ENCODE measurements at places on chromosomes 3 and 15.

DNA sequence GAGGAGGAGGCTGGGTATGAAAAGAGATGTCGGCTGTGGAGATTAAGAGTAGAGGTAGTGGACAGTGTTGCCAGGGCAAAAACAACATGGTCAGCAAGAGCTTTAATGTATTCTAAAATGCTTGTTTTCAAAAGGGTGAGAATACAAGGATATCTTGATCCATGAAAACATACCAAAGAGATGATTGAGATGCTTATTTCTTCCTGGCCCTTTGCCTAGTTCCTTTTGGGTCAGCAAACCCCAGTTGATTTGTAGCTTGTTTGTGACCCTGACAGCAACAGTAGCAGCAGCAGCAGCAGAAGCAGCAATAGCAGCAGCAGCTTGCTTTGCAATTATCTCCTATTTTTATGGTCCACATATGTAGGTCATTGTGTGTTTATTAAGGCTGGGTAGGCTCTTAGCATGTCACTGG is 337.3 kb downstream of the LPP start:
- peak; percentile 28 for DNase-seq

- no peak for DNase-seq
Observed at GRCh38 chr3:44803298-44803697, 41.7 kb downstream of the KIF15 start.

DNA sequence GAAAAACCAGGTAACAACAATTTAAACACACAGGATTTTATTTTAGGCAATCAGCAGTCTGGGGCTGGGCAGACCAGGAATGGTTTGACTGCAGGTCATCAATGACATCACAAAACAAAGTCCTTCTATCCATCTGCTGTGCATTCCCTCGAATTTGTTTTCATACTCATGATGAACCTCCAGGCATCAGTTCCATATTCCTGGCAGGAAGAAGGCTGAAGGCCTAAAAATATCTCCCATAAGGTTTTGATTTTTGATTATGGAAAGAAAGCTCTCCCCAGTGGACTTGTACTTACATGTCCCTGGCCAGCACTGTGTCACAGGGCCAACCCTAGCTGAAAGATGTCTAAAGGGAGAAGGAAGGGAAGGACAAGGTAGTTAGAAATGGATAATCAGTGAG is 107.4 kb downstream of the PEAK1 start:
- DNase-seq: no peak

GRCh38 chr3:178966299-178967176 is 105.1 kb downstream of the ZMAT3 start:
- peak; percentile 11 for DNase-seq

GRCh38 chr3:121654493-121655385 is 6.0 kb downstream of the HCLS1 start:
- no peak for DNase-seq

GRCh38 chr3:183540501-183541234 is 14.8 kb downstream of the KLHL6 start:
- no peak for DNase-seq

GRCh38 chr3:125300416-125300815 is 74.7 kb downstream of the ZNF148 start:
- DNase-seq: no peak

DNA sequence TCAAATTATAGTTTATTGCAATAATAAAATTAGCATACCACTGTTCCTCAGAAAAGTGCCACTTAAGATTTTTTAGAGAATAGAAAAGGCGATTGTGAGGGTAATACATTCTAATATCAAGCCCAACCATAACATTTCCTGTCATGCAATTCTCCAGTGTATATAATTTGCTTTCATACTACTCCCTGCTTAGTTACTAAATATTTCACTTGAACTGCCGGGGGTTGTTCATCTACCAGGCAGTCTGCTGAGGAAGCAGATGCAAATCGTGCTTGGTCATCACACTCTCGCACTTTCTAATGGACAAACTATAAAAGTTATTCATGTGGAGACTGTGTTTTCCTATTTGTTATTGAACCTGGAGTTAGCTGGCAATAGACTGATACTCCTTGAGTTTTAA is 645.6 kb upstream of the CBLB start:
- DNase-seq: no peak

DNA sequence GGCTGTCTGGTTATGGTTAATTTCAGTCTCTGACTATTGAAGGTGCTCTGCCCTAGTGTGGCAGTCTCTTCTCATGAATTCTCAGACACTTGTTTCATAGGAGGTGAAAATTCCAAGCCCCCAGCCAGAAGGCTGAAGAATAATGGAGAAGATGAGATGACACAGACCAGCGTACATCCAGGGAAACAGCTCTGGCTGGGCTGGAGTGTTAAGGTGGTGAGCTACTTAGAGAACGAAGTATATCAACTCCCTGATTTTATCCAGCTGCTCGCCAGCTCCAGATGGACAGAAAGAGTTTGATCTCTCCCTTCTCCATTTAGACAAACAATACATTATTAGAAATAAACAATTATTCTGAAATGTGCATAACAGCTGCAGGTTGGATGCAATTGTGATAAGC is 494.5 kb upstream of the RGMA start:
- DNase-seq: no peak

- DNase-seq: no peak
Observed at GRCh38 chr3:126679831-126680666, 24.0 kb upstream of the CHCHD6 start.

DNA sequence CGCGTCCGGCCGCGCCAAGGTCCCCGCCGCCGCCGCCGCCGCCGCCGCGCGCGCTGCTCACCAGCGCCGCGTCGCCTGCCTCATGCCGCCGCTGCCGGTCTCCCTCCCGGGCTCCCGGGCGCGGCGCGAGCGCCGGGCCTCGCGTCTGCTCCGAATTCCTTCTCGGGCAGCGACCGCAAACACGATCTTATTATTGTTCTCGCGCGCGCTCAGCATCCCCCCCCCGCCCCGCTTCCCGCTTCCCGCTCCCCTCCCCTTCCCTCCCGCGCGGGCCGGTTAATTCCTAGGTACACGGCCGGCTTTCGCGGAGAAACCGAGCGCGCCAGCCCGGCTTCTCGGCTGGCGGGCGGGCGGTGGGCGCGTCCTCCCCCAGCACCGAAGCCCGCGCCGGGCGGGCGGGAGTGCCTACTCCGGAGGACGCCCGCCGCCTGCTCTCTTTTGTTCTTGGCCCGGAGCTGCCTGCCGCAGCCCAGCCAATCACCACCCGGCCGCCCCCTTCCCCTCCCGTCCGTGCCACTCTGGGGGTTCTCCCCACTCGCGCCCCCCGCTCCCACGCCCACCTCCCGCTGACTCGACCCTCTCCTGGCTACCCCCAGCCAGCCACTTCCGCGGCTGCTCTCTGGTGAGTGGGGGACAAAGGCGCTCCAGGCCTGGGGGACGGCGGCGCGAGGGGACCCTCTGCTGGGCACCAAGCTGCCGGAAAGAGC is at the start of gene HDGFL3:
TSS of gene HDGFL3 (minus strand) at position 164 of the 707 bp plus-strand sequence. CDS start 409 bp downstream, outside the sequence.
- peak; percentile 71 for DNase-seq

DNA sequence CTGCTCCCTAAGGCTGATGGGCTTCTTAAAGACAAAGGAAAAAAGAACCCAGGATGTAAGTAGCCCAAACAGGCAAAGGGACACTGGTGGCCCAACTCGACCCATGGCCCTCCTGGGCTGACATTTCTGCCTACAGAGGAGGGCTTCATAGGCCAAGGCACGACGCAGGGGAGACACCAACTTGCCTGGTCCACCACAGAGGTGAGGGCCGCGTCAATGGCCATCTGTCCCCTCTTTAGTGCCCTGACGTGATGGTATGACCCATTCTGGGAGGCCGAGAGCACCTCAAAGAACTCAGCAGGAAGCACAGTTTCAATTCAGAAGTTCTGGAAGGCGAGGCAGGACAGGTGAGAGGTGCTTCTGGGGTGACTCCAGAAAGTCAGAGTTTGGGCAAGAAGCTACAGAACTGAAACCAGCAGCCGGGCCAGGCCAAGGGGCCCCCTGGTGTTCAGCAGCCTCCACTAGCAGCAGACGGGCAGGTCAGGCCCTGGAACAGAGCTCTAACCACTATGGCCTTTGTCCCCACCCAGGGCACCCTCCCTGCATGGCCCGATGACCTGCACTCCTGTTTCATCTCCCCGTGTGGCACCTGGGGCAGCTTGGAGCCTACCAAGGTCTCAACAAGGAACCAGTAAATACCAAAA is 45.1 kb downstream of the HMCES start:
- DNase-seq: no peak

DNA sequence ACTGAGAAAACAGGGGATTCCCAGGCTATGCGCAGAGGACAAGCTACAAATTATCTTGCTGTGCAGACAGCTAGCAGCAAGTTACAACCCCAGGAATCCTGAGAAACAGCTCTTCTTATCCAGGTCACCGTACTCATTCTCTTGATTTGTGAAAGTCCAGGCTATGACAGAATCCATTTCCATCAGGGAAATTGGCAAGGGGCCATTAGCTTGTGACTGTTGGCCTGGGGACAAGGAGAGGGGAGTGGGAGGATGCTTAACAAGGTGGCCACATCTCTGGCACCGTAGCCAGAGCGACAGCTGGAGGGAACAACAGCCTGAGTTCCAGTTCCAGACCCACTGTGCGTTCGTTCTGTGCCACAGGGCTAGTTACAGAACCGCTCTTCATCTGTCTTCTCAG is 44.9 kb upstream of the PLXNA1 start:
- peak; percentile 41 for DNase-seq

- DNase-seq: peak; percentile 78
Observed at GRCh38 chr3:4350789-4351163, 47.6 kb downstream of the SETMAR start.

DNA sequence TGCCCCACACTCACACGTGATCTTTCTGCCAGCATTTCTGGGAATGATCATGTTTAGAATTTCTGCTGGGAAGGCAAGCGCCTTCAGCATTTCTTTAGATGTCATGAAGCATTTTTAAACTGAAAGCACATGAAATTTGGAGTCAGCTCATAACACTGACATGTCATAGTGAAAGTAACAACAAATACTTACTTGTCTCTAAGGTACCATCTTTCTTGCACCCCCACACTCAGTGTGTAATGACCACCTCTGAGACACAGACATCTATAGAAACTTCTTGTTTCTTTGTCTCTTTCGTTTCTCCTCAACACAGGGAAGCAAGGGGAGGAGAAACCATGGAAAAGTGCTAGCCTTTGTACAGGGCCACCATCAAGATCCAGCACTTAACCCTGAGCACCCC is 171.7 kb downstream of the RORA start:
- DNase-seq: no peak

DNA sequence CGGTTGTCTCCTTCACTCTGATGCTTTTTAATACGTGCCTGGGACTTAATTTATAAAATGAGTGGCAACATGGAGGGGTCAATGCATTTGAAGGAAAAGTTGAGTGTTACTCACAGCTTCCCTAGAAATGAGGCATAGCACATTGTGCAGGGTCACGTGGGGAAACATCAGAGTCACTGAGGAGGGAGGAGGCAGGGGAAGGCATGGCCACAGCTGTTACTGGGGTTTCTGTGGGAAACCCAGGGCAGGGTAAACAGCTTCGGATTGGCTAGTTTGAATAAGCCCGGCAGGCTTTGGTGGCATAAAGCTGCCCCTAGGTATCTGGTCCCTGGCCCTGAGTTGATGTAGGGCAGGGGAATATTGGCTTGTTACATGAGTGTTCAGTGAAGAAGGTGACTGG is 98.9 kb upstream of the ST8SIA2 start:
- no peak for DNase-seq

DNA sequence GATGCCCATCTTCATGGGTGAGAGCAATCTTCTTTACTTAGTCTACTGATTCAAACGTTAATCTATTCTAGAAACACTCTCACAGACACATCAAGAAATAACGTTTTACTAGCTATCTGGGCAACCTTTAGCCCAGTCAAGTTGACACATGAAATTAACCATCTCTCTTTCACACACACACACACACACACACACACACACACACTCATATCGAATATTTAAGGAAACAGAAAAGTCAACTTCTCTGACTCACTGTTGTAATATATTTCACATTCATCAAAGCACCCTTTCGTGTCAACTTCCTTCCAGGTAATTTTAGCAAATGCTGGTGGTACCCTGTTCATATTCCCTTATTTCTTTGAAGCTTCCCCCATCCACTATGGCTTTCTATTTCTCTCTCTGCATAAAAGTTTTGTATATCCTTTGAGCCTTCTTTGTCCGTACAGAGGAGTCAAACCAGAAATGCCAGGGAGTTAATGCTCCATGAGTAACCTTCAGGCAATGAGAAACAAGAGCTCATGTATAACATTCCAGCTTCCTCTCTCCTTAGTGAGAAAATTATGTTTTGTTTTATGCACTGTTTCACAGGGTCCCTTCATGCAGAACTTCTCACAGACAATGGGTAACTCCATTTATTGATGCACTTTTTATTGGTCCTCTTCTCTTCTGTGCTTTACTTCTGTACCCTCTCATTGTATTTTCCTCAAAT is 335.5 kb upstream of the CBLB start:
- DNase-seq: no peak

GRCh38 chr3:167978486-167978885 is 117.2 kb downstream of the GOLIM4 start:
- no peak for DNase-seq

DNA sequence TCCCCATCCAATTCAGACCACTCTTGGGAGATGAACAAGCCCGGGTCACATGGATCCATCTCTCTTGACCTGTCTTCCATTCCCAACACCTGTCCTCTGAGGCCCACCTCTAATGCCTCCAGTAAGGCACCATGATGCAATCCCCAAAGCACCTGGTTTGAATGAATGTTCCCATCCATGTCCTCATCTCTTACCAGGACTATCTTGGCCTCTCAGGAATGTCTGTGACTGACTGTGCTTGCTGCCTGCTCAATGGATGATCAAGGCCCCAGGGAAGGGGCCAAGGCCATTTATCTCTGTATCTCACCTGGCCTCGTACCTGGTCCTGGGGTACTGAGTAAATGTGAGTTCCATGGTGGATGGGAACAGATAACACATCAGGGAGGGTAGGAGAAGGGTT is 49.7 kb downstream of the SLCO2A1 start:
- DNase-seq: no peak

DNA sequence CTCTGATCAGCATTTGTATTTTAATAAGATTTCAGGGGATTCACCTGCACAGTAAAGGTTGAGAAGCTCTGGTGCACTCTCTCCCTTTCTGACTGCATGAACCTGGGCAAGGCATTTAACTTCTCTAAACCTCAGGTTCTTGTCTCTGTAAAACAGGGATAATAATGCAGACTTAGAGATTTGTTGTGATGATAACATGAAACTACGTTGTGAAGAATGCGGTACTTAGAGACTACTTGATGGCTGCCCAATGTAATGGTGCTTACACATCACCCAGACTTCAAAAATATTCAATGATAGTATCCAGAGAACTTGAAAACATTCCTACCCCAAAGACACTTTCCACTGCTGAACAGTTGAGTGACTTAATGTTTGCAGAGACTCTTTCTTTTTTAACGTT is 19.8 kb upstream of the TNFSF10 start:
- no peak for DNase-seq

DNA sequence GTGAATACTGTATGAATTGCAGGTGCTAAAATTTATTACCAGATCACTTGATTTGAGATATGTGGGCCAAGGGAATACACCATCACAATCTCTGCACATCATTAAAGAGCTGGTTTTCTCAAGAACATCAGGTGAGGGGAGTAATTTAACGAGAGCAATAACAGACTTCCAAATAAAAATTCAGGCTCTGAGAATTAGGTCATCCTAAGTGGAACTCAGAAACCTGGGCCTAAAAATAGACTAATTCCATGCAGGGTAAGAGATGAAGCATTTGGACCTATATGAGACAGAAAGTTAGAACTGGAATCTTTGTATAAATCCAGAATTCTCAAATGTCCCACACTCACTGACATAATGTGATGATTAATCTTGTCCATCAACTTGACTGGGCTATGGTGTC is 331.1 kb downstream of the ZNF621 start:
- DNase-seq: peak; percentile 66

Measured in cerebellar cortex (tissue), 1 donor.